ENCODE measurements at places on chromosomes 11 and 22.

- no peak for DNase-seq
Measured at GRCh38 chr11:87961606-87962005, 213.6 kb downstream of the RAB38 start.

- DNase-seq = no peak
Measured at GRCh38 chr11:12245091-12245490, 132.3 kb upstream of the PARVA start.

- peak; percentile 82 for DNase-seq
Measured at GRCh38 chr11:102268083-102268984, 49.0 kb upstream of the BIRC3 start.

- DNase-seq = no peak
Measured at GRCh38 chr11:124541204-124541603, 2.2 kb downstream of the OR8B12 start.

DNA sequence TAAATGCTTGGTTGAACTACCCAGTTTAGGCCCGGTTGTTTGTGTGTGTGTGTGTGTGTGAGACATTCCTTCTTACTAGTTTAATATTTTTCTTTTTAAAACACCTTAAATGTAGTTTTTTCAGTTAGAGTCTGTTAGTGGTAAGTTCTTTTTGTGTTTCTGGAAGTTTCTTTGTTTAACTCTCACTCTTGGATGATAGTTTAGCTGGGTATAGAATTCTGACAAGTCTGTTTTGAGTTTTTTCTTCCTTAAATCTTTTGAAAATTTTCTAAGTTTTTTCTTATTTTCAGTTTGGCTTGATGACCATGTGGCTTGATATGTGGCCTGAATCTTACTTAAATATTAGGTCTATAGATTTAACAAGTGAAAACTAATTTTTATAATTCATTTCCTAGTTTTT is 60.1 kb downstream of the PDE3B start:
- DNase-seq = no peak

DNA sequence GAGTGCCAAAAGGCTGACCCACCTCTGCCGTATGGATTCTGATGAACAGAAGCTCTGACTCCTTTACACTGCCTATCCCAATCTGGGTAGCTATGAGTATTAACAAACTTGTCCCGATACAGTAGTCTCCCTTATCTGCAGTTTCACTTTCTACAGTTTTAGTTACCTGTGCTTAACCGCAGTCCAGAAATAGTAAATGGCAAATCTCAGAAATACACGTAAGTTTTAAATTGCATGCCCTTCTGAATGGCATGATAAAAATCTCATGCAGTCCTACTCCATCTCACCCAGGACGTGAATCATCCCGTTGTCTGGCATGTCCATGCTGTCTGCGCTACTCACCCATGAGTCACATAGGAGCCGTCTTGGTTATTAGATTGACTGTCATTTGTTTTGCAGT is 68.8 kb downstream of the SNX19 start:
- DNase-seq = no peak

- DNase-seq = no peak
Measured at GRCh38 chr22:29750559-29751538, 16.0 kb downstream of the ZMAT5 start.

DNA sequence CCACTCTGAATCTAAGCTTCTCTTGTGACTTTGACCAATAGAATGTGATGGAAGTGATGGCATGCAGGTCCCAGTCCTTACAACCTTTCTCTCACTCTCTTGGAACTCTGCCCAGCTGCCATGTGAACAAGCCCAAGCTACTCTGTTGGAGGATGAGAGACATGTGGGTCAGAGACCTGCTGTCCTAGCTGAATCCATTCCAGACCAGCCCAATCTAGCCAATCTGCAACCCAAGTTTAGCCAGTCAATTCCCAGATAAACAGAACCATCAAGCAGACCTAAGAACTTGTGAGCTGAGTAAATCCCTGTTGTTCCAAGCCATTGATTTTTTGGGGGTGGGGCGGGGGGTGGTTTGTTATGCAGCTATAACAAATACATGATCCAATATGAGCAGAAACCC is 69.2 kb upstream of the GRK3 start:
- no peak for DNase-seq

- no peak for DNase-seq
Measured at GRCh38 chr11:118111744-118112035, 24.9 kb upstream of the SMIM35 start.

DNA sequence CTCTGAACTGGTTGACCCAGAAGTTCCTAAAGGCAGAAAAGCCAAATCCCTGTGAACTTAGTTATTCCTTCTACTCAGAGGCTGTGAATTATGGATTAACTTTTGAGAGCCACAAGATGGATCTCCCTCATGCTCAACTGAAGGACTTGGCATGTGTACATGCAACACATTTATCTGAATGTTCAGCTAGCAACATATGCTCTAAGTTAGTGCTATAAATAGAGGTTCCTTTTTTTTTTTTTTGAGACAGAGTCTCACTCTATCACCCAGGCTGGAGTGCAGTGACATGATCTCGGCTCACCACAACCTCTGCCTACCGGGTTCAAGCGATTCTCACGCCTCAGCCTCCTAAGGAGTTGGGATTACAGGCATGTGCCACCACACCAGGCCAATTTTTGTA is 40.1 kb downstream of the EIF4ENIF1 start:
- DNase-seq = no peak

DNA sequence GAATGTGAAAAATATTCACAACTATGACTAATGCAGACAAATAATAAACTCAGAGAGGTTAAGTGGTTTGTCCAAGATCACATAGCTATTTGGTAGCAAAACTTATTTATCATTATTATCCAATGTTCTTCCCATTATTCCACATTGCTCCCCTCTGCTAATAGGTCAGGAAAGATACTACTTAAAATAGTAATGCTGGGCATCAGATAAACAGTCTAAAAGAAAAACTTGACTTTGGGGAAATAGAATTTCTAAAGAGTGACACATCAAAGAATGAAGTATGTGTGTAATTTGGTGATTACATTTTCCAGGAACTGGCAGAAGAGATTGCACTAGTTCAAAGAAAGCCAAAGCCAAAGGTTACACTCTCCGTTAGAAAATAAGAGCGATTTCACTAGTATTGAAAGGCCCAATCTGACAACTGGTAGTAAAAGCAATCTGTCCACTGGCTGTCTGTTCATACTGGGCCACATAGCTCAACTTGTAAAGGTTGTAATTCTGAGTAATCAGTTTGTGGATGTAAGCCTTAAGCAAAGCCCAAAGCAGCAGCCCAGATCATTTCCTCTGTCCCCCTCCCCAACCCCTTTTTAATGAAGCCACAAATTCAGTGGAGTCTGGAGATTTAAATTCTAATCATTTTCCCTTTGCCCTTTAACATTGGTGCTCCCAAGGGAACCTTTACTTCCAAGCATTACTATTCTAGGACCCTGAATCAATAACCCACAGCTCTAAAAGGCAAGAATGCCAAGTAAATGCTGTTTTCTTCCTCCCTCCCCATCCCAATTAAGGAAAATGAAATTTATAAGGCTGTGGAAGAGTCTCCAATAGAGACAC is 283.5 kb downstream of the TTC28 start:
- DNase-seq = no peak

GRCh38 chr22:38423512-38424503 is 31.2 kb downstream of the KCNJ4 start:
- DNase-seq = no peak

DNA sequence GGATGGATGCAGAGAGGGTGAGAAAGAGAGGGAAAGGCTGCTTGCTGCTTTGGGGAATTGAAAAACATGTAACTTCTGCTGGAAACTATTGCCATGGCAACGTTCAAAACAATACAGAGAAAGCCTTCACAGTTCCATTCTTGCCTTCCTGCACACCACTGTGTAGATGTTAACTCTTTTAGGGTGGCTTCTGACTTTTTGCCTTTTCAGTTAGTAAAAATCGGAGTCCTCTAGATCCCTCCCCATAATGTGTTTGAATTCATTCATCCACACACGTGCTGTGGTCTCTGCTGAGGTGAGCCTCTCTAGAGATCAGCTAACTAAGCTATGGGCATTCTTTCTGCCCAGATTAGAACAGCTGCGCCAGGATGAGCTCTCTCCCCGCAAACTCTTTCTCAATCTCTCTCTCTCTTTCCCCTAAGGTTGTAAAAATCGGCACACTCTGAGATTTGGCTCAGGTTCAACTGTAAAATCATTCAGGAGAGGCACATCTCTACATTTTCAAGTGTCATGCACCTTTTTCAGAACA is 1178.3 kb downstream of the LRRC4C start:
- DNase-seq = no peak

GRCh38 chr11:48085688-48086087 is 105.3 kb downstream of the PTPRJ start:
- no peak for DNase-seq

DNA sequence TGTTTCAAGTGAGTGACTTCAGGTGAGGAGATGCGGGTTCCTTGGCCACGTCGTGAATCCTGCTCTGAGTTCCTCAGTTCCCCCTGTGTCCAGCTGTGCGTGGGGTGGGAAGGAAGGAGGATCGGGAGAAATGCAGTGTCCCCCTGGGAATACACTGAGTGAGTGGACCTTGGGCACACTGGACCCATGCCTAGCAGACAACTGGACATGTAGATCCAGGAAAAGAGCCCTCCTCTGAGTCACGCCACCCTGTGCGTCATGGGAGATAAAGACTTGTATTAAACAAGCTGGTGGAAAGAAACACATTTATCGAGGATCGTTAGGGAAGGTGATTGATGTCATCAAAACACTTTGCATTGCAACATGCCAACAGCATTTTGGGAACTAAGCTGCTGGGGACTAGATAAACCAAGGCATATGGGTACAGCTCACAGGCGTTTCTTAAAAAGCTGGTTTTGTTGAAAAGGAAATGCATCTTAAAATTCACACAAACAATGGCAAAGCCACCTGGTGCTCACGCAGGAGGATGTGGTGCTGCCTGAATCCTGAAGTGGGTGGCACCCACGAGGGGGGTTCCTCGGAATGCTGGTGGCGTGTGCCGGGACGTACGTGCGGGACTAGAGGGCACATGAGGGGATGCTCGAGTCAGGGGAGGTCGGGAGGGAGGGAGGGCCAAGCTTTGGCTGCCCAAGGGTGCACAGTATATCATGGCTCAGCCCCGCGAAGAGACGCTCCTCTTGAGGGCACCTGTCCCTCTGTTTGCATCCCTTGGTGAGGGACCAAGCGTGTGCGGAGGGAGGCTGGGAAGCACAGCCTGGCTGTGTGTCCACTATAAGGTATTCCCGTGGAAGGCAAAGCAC is 303.5 kb downstream of the TBC1D22A start:
- no peak for DNase-seq

DNA sequence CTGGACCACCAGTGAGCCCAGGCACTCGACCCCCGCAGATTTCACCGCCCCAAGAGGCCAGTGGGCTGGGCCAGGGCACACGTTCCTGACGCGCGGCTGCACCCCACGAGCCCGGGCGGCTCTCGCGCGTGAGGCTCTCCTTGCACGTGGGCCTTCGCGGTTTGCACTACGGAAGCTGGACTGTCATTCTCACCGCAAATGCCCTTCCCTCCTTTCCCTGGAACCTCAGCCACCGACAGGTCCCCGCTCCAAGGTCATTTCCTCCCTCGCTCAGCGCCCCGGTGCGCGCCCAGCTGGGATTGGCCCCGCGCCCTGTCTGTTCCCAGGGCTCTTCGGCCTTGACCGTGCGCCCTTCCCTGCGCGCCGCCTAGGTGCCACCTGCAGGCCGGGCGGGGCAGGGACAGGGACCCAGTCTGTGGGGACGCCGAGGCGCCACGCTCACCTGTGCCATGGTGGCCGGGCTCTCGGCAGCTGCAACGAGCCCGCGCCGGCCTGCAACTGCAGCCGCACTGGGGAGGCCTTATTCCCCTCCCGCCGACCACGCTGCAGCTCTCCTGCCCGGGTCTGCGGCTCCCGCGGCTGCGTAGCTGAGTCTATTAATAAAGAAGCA is 2.1 kb upstream of the CPT1A start:
- DNase-seq = peak; percentile 79

DNA sequence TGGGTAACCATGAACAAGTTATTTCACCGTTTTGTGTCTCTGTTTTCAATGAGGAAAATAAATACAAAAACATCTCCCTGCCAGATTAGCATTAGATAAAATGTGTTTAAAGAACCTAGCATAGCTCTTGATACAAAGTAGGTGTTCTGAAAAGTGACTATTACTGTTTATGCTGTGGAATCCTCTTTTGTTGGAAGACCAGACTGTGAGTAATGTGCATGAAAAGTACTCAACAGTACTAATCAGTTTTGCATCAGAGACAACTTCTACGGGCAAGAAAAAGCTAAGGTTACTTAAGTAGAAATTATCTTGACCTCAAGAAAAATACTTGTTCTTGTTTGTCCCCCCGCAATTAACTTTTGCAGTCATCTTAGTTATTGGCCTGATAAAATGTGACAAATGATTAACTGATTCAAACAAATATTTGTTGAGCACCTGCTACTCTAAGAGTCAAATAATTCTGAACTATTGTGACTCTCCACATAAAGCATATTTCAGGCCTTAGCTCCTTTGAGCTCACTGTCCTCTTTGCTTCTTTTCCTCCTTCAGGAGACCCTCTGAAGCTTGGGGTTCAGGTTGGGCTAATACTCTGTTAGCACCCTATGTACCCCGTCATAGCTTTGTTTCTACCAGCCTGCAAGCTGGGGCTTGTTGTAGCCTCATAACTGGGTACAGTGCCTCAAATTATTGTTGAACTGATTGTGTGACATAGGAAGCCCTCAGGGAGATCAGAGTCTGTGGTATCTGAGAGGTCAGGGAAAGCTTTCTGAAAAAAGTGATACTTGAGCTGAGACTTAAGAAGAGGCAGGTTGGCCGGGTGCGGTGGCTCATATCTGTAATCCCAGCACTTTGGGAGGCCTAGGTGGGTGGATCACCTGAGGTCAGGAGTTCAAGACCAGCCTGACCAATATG is 24.5 kb downstream of the DIXDC1 start:
- no peak for DNase-seq

GRCh38 chr11:94002226-94002625 is 18.9 kb upstream of the HEPHL1 start:
- DNase-seq = no peak

DNA sequence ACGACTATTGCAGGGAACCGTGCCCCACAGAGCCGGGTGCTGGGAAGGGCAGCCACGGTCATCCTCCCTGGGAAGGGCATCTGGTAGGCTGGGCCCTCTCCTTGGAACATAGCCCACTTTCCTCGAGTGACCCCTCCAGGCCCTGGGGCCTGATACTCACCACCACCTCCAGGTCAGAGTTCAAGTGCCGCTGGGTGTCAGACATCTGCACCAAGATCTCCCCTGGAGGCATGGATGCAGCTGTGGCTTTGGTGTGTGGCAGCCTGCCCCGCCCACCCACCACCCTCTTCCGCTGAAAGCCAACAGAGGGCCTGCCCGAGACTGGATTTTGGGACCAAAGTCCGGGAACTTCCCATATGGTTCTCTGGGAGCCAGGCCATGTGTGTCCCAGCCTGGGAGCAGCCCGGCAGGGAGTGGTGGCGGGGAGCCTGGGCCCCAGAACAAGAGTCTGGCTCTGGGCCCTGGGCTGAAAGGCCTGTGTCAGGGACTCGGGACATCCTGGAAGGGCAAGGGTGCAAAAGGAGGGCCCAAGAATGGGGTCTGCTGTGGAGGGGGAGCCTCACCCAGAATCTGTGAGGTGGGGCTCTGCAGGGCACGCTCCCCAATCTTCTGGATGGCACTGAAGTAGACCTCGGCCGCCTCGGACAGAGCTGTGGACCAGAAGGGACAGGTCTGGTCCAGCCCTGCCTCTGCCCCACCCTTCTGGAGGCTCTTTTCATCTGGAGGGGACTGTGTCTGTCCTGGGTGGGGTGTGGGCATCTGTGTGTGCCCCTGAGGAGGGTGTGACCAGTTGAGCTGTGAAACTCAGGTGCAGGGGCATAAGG is 2.6 kb downstream of the BAIAP2L2 start:
- DNase-seq = no peak

GRCh38 chr22:22201930-22202343 is 42.6 kb upstream of the VPREB1 start:
- DNase-seq = no peak
